ENCODE measurements at places on chromosomes 12 and 14.
A peak's percentile ranks its signal among the peaks of the same experiment; 100 is the strongest.

- no peak for DNase-seq
These were observed 111.8 kb downstream of the CAPZA3 start for GRCh38 chr12:18849761-18850160.

- DNase-seq = no peak
These were observed 181.6 kb upstream of the FOXN3 start for GRCh38 chr14:89598548-89599186.

DNA sequence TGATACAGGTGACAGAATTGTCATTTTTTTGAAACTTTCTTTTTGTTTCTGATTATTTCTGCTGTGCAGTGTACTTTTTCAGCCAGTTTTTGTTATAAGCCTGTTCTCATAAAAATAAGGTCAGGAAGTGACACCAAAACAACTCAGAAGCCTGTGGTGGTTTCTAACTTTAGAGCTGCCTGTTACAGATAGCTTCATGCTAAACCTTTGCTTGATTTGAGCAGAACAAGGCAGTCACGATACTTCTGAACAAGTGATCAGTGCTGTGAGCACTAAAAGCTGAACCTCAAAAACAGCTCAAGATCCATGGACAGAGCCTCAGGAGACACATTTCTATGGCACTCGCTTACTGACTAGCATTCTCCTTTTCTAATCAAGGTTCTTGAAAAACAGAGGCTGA lies 82.0 kb downstream of the PRKCH start:
- DNase-seq = no peak

GRCh38 chr14:100330007-100330344 lies 6.8 kb downstream of the SLC25A47 start:
- DNase-seq = no peak

- DNase-seq = no peak
These were observed 54.2 kb upstream of the GPATCH2L start for GRCh38 chr14:76097547-76097946.

DNA sequence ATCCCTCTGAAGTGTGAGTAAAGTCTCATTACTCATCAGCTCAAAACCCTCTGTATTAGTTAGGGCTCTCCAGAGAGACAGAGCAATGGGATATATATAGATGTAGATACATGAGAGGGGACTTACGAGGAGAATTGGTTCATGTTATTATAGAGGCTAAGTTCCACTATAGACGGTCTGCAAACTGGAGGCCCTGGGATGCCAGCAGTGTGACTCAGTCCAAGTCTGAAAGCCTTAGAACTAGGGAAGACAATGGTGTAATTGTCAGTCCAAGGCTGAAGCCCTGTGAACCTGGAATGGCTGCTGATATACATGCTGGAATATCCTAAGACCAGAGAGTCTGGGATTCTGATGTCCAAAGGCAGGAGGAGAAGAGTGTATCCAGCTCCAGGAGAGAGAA lies 57.3 kb upstream of the CEP83 start:
- DNase-seq = no peak

GRCh38 chr12:18148961-18149360 lies 59.0 kb upstream of the RERGL start:
- no peak for DNase-seq

DNA sequence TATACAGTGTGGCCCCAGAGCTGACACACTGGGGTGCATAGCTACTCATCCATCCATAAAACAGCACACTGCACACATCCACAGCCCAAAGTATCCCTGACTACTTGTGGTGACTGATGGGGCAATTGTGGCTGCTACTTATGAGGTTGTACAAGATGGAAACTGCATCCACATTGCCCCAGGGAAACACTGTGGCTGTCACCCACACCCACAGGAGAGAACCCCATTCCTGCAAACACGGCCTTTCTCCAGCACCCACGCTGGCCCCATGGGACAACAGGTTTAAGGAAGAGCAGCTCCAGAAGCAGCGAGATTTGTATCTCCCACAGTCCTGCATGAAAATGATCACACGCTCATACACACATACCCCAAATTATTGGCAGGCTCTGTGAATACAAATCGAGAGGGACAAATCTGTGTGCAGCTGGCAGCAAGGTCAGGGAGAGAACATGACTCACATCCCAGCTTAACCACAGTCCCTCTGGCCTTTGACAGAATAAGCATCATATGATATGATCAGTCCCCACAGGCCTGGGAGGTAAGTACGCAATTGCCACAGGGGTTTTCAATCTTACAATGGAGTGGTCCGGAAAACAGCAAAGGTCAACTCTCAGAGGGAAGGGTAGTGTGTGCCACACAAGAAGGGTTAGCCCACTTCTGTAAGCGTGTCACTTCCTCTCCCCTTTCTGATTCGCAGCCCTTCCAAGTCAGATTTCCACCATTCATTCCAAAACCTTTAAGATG lies 61.9 kb downstream of the ESR2 start:
- no peak for DNase-seq

DNA sequence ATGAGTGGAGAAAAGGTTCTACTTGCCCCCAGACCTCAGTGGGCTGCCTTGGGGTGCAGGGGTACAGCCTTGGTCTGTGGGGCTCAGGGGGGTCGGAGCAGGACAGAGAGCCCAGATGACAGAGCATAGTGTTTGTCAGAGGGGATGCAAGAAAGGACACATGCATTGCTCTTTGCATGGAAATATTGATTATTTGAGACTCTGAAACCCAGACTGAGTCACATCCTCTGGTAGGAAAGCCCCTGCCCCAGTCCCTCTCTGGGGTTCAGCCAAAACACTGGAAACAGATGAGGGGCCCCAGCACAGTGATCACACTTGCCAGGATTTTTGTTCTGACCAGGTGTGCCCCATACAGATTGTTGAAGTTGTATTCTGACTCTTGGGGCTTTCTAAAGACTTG lies 1094.4 kb downstream of the BCL11B start:
- peak; percentile 60 for DNase-seq

- no peak for DNase-seq
These were observed 1.7 kb downstream of the MGST1 start for GRCh38 chr12:16349131-16349460.

GRCh38 chr12:63846238-63846967 lies 1.9 kb downstream of the SRGAP1 start:
- DNase-seq = no peak

DNA sequence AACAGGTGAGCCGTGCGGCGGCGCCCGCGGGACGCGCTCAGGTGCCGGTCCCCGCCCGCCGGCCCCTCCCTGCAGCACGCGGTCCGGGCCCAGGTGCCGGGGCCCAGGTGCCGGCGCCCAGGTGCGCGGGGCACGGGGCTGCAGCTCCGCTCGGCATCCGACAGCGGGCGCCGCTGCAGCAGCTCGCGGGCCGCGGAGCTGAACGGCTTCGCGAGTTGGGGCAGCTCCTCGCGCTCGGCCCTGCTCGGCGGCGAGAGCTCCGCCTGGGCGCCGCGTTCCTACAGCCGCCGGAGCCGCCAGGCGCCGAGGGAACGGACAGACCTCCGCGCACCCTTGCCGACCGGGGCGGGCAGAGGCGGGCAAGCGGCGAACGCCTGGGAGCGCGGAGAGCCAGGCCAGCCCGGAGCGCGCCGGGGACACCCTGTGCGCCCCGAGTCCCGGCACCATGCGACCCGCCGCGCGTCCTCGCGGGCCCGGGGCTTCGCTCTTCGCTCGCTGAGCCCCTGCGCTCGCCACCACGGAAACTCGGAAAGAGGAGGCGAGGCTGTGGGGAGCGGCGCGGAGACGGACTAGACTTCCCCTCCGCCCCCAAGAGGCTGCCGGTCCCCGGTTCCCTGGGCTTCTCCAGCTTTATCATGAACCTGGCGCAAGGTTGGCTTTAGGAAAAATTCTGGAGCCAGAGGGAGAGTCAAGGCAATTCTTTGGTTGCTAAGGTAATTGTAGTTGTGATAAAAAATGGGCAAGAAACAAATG lies at the start of gene RGS6:
RGS6 (plus strand) TSS at position 201 of the 753 bp plus-strand sequence.
- DNase-seq = no peak

GRCh38 chr14:75522224-75522982 lies at the start of gene BATF:
Gene BATF (plus strand): TSS chr14:75522469. CDS start chr14:75522683, 214 bp downstream.
- peak; percentile 63 for DNase-seq

GRCh38 chr12:49974231-49974675 lies 1.5 kb downstream of the AQP6 start:
- no peak for DNase-seq

- no peak for DNase-seq
These were observed 377 bp upstream of the BCL7A start for GRCh38 chr12:122021193-122021821.

DNA sequence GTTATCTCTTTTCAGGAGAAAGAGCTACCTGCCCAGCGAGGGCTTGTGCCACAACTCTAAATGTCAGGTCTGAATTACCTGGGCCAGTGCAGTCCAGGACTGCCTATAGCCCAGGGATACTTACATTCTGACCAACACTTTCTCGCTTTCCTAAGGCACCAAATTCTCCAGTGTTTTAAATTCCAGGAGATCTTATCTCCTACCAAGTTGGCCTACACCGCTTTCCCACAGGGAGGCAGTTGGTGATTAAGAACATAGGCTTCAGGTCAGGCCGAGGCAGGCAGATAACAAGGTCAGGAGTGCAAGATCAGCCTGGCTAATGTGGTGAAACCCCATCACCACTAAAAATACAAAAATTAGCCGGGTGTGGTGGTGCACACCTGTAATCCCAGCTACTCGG lies 41.1 kb downstream of the RPS29 start:
- DNase-seq = no peak

DNA sequence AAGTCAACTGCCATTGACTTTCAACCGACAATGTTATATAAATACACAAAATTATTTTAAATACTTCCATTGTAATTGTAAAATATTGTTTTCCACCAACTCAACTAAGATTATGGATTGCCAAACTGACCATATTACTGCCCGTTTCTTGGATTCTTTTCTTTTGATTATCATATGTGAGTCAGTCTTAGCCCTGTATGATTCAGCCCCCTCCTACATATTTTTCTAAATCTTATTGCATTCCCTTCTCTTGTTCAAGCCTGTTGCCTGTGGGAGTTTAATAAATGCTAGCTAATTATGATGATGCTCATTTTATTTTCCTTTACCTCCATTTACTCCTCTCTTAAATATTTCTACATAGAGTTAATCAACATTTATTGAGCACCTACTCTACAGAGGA lies 6.8 kb downstream of the RASSF9 start:
- DNase-seq = no peak

GRCh38 chr14:89351516-89352404 lies 65.3 kb downstream of the FOXN3 start:
- no peak for DNase-seq

DNA sequence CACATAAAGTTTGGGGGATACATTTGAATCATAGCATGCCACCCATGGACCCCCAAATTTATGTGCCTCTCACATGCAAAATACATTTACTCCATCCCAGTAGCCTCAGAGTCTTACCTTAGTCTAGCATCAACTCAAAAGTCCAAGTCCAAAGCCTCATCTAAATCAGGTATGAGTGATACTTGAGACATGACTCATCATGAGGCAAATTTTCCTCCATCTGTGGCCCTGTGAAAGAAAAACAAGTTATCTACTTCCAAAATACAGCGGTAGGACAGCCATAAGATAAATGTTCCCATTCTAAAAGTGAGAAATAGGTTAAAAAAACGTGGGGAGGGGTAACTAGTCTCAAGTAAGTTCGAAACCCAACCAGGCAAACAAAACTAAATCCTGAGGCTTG lies 444.2 kb downstream of the SNAPC1 start:
- no peak for DNase-seq

- no peak for DNase-seq
These were observed 594 bp upstream of the CEP170B start for GRCh38 chr14:104864267-104865080.

GRCh38 chr12:54463034-54463433 lies 10.4 kb downstream of the GTSF1 start:
- DNase-seq = no peak

DNA sequence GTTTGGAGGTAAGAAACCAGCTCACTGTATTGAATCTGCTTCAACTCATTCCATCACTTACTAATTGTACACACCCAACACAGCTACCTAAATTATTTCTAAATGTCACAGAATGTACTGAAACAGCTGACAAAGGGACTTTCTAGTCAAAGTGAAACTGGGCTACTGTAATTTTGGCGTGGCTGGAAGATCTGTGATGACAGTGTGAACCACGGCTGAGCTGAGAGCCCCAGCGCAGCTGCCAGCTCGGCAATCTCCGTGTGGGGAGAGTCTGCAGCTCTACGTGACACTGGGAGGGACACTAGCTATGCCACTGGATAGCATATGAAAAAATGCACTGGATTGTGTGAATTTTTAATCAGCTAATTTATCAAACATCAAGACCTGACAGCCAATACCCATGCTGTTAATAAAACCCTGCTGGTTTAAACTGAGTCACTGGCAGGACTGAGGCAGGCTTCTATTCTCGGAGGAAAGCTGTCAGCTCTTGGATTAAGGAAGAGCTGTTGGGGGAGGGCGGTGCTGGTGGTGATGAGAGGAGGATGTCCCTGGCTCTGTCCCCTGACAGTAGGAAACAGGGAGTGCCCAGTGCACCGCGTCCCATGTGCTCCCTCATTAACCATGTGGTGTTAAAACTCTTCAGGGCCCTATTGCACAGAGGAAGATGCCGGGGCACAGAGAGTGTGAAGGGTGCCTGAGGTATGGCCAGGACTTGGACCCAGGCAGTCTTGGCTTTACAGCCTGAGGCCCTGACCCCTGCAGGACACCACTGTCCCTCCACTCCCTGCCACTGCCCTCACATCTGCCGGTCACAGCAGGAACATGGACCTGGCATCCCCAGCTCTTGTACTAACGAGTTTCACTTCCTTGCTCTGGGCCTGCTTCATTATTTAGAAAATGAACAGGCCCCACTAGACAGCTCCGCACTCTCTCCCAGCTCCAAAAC lies 13.3 kb downstream of the SLC15A4 start:
- DNase-seq = peak; percentile 23

GRCh38 chr14:105746124-105746514 lies 219.7 kb downstream of the TMEM121 start:
- DNase-seq = no peak

GRCh38 chr12:124030510-124030909 lies 57.5 kb downstream of the ZNF664 start:
- DNase-seq = no peak

DNA sequence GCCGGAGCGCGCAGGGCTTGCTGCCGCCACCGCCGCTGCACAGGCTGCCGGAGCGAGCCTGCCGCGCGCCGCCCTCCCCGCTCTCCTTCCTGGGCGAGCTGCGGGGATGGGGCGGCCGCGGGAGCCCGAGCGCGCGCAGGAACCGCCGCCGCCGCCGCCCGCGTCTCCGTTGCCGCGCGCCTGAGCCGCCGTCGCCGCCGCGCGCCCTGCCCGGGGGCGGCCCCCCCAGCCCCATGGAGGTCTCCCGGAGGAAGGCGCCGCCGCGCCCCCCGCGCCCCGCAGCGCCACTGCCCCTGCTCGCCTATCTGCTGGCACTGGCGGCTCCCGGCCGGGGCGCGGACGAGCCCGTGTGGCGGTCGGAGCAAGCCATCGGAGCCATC lies 352 bp downstream of the PLXNC1 start:
- DNase-seq = no peak

GRCh38 chr14:23602181-23603095 lies 23.8 kb upstream of the JPH4 start:
- DNase-seq = no peak

DNA sequence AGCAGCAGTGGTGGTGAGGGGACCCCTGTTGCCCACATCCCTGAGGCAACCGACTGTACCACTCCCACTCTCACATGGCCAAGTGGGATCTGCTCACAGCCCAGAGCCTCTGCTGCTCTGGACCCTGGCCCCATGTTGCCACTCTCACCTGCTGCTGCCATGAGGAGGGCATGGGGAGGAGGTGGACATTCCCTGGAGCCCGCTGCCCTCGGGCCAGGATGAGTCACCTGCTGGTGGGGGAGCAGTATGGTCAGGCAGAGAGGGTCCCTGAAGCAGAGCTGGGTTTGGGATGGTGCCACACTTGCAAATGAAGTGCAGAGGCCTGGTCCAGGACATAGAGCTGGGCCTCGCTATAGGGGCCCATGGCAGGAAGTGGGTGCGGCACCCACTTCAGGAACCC lies 26.1 kb downstream of the SDR9C7 start:
- DNase-seq = no peak

- DNase-seq = no peak
These were observed 18.6 kb downstream of the GPRC5A start for GRCh38 chr12:12909995-12910420.
